ENCODE measurements at places on chromosomes 16 and 17. TPM values are rescaled to one million over a fixed set of nuclear protein-coding genes. Genes with fewer than 3 reads are reported as not detected.

Gene SKAP1
- not detected for total RNA-seq

Gene CBFA2T3
- total RNA-seq, result not detected

Gene PIRT
- not detected for total RNA-seq

Gene NAGPA
- total RNA-seq, result 6.5 TPM

Gene ABCC6
- total RNA-seq, result 0.56 TPM

- DNase-seq, result no peak
These were observed 282.0 kb downstream of the SEC14L1 start for GRCh38 chr17:77422748-77423113.

DNA sequence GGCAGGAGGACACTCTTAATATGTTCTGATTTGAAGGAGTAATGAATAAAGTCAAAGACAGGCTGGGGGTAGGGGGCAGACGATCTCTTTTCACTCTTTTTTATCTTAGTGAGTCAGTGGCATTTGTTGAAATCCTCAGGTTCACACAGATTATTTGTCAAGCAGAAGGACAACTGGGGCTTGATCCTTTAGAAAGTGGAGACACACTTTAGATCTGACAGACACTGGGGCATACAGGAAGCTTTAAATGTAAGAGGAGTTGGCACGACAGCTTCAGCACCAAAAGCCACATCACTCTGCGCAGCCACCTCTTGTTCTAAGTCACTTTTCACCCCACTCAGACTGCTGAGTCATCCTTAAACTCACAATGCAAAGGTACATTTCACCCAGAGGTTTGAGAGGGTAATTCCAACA lies 121.5 kb downstream of the STXBP4 start:
- peak; percentile 18 for DNase-seq
